ENCODE measurements at places on chromosomes 2 and 18.

DNA sequence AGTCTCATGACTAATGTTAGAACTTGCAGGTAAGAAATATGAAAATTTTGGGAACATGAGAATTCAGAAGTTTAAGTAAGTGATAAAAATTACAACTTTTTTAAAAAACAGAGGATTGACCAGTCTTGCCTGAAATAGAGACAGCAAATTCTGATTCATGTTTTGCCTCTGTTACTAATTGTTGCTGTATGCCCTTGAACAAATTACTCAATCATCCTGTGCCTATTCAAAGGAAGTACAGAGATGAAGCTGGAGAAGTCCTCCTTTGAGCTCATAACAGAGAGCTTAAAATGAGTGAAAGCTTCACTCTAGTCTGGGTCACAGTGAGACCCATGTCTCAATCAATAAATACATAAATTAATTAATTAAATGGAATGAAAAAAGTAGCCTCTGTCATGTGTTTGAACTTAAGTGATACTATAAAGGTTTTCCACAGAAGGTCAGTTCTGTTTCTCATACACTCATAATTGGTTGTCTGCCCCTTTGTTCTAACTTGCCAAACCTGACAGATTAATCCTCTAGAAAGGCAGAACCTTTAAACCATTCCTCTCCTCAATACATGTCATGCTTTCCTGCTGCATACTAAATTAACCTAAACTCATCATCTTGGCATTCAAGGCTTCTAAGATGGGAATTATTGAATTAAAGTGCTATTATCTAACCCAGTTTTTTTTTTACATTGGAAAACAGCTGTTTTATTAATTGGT lies 374.6 kb upstream of the LRATD1 start:
- no peak for DNase-seq

- DNase-seq, result no peak
Observed at GRCh38 chr2:47056374-47056773, 98.7 kb downstream of the STPG4 start.

- no peak for DNase-seq
Observed at GRCh38 chr2:220277445-220277975, 650.1 kb downstream of the SLC4A3 start.

DNA sequence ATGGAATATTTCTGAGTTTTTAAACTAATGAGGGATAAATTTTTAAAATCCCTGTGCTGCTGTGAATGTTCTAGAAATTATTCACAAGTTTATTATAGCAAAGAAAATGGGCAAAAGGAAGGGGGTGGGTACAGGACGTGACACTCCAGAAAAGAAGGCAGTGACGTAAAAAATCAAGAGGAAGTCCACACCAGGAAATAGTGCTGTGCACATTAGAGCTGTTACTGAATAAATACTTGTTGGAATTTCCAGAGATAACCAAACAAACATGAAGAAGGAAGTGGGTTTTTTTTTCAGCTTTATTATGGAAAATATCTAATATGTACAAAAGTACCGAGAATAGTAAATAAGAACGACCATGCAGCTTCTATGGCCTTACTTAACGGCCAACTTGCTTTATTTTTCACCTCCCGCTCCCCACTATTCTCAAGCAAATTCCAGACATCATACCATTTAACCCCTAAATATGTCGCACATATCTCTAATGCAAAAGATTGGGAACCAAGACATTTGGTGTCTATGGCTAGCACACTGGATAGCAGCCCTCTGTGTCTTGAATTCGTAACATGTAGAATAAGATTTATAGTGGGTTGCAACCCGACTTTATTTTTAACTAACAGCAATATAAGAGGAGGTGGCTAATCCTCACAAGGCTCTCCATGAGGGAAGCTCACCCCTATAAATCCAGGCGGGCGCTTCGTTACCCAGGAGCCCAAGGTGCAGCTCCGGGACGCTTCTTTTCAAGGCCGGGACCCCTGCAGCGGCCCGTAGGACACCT lies 580 bp upstream of the NDUFV2 start:
- DNase-seq, result no peak
